ENCODE measurements at places on chromosomes 2 and 18.

GRCh38 chr2:46435353-46435752 is 44.0 kb upstream of the TMEM247 start:
- DNase-seq: no peak

DNA sequence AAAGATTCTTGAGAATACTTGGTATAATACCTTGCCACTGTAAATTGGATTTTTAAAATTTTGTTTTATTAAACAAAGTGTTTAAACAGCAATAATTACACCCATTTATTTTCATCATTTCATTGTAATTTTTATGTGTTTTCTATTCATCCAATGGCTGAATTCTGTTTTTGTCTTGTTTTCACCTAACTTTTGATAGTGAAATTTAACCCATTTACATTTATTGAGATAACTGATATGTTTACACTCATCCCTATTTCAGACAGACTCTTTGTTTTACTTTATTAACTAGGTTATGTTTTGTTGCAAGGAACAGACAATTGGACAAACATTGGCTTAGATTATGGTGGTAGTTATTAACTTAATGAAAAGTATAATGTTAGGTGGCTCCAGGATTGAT is 113.1 kb upstream of the REG3A start:
- no peak for DNase-seq

DNA sequence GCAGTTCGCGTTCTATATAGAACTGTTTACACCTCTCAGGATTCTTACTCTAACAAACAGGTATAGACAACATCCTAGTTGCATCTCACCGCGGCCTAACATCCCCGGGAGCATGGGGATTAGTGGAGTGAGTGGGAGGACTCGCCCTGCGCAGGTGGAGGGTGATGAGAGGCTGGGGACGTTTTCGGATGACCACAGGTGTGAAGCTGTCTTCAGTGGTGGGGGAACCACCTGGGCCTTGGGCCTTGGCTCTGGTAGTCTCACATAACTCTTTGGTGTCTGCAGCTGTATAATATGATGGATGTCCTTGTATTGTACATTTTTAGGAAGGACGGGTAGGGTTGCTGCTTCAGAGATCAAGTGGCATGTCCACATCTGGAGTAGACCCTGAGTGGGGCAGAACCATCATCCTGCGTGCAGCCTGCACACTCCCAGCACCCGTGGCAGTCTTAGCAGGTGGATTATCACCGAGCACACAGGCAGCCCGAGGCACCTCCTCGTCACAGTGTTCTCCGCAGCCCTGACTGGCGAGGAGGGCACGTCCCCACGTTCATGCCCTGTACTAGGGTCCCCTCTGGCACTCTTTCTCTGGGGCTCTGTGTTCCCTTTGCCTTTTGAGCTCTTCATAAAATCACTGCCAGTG is 56.0 kb downstream of the AGAP1 start:
- DNase-seq: no peak

GRCh38 chr18:24443870-24444269 is 16.6 kb upstream of the HRH4 start:
- DNase-seq: no peak

DNA sequence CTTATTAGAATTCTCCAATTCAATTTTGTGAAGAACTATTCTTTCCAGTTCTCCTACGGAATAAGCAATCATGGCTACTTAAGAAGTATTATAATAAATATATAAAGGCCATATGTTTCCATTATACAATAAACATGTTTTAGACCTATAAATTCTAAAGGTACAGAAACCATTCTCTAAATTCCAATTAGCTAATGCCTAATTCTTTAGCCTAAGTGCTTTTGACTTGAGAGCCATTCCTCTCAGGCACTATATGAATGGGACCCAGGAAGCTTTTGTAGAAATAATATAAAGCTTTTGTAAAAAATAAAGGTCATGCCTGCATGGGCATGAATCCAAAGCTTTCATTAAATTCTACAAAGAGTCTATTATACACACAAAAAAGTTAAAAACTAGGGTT is 161.0 kb upstream of the UNC80 start:
- DNase-seq: no peak

- DNase-seq: no peak
These were observed 123.3 kb upstream of the RND3 start for GRCh38 chr2:150610670-150611279.

DNA sequence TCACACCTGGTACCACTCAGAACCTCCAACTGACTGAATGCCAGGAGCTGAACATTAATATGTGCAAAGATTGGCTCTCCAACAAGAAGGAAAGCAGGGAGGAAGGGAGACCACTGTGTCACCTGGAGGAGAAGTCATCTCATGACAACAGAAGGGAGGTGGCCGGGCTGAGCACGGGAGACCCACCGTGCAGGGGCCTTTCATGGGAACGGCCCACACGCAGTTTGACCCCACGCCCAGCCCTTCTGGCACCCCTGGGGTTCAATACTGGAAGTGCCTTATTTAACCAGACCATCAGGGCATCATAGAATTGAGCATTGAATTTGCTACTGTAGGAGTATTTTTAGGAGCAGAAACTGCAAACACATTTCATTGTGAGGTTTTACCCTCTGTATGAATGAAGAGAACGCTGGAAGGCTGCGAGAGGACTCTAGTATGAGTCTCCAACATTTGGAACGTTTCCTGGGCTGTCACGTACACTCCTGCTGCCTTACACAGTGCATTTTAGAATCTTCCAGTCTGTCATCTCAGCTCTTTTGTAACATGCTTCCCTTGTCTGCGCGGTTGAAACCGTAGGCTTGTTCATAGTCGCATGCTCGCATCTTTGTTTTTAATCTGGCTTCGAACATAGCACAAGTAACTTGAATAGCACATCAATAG is 132.1 kb downstream of the NFATC1 start:
- DNase-seq: peak; percentile 34

DNA sequence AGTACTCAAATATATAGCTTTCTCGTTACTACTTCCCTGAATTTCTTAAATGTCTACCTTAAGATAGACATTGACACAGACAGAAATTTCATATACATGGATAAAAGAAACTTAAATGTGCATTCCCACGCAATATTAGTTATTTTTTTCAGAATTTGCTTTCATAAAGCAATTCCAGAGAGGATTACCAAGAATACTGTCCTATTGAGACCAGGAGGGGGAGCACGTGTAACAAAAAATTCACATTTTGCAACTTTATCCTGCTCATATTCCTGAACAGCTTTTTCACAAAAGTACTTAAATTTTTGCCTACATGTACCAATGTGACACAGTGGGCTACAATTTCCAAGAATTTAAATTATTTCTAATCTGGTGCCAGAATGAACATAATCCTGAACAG is 30.7 kb upstream of the ERCC3 start:
- peak; percentile 1 for DNase-seq

DNA sequence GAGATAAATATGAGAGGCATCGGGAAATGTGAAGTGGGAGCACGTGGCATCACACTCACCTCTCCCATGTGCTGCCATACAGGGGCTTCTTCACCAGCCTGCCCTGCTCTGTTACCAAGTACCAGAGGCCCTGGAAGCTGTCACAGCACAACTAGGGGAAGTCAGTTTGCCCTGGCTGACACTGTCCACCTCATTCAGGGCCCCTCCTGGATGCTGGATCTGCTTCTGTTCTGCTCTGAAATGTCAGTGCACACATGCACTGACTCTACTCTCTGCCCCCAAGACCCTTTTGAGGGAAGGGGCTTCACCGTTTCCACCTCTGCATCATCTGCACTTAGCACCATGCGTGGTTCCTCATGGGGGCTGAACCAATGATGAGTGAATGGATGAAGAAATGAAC is 311.1 kb downstream of the EN1 start:
- no peak for DNase-seq

- no peak for DNase-seq
These were observed 15.9 kb downstream of the POLI start for GRCh38 chr18:54284981-54285785.

DNA sequence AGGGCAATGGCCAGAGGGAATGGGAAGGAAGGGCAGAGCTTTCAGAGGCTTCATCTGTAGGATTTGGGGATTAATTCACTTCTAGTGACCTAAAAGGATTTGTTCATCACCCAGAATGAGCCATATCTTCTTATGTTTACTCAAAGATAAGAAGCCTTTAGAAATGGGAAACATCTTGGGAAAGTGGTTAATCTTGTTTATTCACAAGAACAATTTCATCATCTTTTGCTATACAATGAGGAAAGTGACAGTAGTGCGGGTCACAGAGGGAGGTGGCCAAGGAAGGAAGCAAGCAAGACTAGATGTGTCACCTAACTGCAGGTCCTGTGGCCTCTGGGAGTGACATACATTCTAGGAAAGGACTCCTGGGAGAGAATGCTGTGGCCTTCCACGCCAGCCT is 140.4 kb upstream of the ALPP start:
- no peak for DNase-seq

- peak; percentile 79 for DNase-seq
These were observed 7.4 kb downstream of the CTDSP1 start for GRCh38 chr2:218406949-218407618.

GRCh38 chr2:235659767-235660322 is 166.0 kb downstream of the AGAP1 start:
- no peak for DNase-seq

DNA sequence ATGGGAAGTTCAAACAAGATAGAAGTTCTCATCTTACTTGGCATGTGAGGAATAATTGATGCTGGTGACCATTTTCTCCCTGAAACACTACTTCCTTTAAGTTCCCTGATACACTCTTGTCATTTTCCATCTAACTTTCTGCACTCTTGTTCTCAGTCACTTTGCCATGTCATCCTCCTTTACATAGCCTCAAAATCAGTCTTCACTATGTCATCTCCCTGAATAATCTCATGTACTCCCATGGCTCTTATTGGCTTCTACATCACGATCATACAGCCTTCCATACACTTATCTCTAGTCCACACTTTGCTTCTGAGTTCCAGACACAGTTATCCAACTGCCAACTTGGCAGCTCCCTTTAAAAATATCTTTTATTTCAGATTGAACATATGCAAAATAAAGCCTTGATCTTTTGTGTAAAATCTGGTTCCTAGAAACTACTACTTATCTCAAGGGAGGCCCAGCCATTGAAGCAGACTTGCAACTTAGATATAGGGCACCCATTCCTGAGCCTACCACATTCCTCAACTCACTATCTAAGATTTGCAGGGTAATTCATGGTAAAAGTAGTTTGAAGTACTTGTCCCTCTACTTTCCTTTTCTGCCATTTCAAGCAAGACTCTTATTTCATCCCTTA is 1070.2 kb upstream of the NXPH2 start:
- no peak for DNase-seq

DNA sequence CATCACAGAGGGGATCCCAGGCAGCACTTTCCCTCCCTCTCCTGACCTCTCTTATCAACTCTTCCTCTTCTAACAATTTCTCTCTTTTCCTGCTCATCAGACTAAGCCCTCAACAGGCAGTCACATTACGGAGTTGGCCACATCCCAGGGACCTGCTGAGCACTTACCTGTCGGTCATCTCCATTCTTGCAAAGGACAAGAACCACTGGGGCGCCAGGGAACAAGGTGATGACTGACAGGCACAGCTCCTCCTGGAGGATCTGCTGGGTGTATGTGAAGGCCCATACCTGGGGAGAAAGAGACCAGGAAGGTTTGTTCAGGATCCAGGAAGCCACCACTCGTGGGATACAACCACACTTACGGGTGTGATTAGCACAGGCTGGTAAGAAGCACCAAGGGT is 104.8 kb upstream of the CAPN13 start:
- DNase-seq: no peak

GRCh38 chr18:75839041-75839440 is 411.5 kb upstream of the SMIM21 start:
- DNase-seq: no peak

GRCh38 chr2:240645346-240645745 is 20.1 kb downstream of the GPR35 start:
- no peak for DNase-seq

DNA sequence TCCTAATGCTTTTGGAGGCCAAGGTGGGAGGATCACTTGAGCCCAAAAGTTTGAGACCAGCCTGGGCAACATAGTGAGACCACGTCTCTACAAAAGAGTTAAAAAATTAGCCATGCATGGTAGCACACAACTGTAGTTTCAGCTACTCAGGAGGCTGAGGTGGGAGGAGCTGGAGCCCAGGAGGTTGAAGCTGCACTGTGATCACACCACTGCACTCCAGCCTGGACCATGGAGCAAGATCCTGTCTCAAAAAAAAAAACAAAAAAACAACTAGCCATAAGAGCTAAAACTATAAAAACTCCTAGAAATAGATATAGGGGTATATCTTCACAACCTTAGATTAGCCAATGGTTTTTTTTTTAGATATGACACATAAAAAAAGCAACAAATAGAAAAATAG is 16.9 kb upstream of the COL6A3 start:
- no peak for DNase-seq

- peak; percentile 10 for DNase-seq
These were observed 380.6 kb downstream of the TSN start for GRCh38 chr2:122136056-122136455.

Measured in NCI-H1092 treated with DMSO at 0.1 percent for 48 hours (cell line).